Peyer's patch (tissue), 4 donors: ENCODE measurements at places on chromosomes 7 and 10.
A peak's percentile ranks its signal among the peaks of the same experiment; 100 is the strongest.

GRCh38 chr10:125146791-125147579 is 13.4 kb downstream of the CTBP2 start:
- H3K27me3 ChIP-seq, result no peaks in the 10 kb centered on the region
- H3K27ac ChIP-seq, result no peak overlapping the region
- DNase-seq, result no peak

GRCh38 chr7:98429799-98430198 is 28.9 kb upstream of the BAIAP2L1 start:
- DNase-seq, result no peak
- H3K36me3 ChIP-seq, result no peaks in the 10 kb centered on the region
- no peaks in the 10 kb centered on the region for H3K27me3 ChIP-seq
- no peak overlapping the region for H3K4me3 ChIP-seq
- H3K27ac ChIP-seq, result no peak overlapping the region
- no peaks in the 10 kb centered on the region for H3K4me1 ChIP-seq

GRCh38 chr10:89303161-89303560 is 1.3 kb downstream of the IFIT2 start:
- H3K27me3 ChIP-seq, result no peaks in the 10 kb centered on the region
- H3K4me3 ChIP-seq, result no peak overlapping the region
- DNase-seq, result no peak
- H3K27ac ChIP-seq, result peak overlapping the region; percentile 91

DNA sequence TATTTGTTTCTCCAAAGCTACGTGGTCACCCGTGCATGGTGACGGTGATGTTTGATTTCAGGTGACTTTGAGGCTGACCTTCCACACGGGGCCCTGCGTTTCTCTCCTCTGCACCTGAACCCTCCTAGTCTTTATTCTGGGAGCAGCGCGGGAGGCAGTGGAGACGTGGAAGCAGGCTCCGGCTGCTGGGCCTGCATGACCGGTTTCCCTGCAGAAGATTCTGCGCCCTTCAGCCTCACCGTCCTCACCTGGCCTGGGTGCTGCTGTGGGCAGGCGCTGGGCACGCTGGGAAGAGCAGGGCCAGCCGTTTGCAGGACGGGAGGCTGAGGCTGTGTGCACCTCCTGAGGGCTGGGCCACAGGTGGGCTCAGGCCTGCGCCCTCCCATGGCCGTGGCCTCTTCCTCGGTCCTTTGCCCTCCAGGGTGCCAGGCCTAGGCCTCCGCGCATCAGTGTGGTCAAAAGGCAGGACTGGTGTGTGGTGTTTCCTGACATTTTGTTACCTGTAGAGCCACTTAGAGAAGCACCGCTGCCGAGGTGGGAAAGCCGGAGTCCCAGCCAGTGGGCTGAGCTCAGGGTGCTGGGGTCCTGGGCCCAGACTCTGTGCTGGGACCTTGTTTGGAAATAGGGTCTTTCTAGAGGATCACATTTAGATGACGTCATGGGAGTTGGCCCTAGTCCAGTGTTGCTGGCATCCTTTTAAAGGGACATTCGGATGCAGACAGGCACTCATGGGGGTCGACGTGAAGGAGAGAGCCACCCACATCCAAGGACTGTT is 478.3 kb downstream of the DNAJB6 start:
- no peak overlapping the region for H3K27ac ChIP-seq
- no peaks in the 10 kb centered on the region for H3K36me3 ChIP-seq
- no peaks in the 10 kb centered on the region for H3K4me1 ChIP-seq

- DNase-seq, result no peak
- H3K4me3 ChIP-seq, result no peak overlapping the region
- H3K27me3 ChIP-seq, result no peaks in the 10 kb centered on the region
- no peak overlapping the region for H3K27ac ChIP-seq
Observed at GRCh38 chr10:33355274-33355673, 20.8 kb upstream of the NRP1 start.

DNA sequence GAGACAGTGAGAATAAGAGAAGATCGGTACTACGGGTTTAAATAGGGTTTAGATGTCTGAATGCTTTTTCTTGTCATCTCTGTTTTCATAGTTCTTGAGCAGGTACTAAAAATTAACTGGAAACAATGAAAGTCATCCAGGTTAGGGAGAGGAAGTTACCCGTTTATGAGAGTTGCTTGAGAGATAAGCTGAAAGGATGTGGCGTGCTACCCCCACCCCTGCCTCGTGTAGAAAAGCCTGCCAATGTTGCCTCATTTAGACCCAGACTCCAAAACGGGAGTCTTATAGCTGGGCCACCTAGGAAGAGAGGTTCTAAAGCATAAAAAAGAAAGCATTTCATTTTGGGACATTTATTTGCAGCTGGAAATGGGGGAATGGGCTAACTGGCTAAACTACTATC is 10.2 kb downstream of the AKR1C4 start:
- no peak overlapping the region for H3K27ac ChIP-seq
- H3K4me3 ChIP-seq, result no peak overlapping the region
- no peaks in the 10 kb centered on the region for H3K36me3 ChIP-seq
- H3K27me3 ChIP-seq, result no peaks in the 10 kb centered on the region
- no peak for DNase-seq
- no peaks in the 10 kb centered on the region for H3K4me1 ChIP-seq

DNA sequence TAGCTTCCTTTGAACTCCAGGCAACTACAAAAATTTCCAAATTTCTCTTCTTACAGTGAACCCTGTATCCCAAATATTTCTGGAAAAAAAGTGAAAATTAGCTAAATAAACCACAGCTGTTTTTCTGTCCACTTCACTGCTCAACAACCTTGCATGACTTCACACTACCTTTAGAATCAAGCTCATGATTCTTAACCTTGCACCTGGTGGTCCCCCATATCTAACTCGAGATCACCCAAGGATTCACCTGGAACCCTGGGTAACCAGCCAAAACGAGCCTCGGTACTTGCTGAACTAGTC is 47.5 kb downstream of the PDLIM1 start:
- no peak overlapping the region for H3K27ac ChIP-seq
- H3K4me1 ChIP-seq, result no peaks in the 10 kb centered on the region
- no peak overlapping the region for H3K4me3 ChIP-seq
- no peaks in the 10 kb centered on the region for H3K27me3 ChIP-seq

GRCh38 chr7:127320974-127321373 is 68.2 kb upstream of the GRM8 start:
- no peak for DNase-seq
- H3K4me1 ChIP-seq, result no peaks in the 10 kb centered on the region
- no peaks in the 10 kb centered on the region for H3K27me3 ChIP-seq
- H3K36me3 ChIP-seq, result no peaks in the 10 kb centered on the region

DNA sequence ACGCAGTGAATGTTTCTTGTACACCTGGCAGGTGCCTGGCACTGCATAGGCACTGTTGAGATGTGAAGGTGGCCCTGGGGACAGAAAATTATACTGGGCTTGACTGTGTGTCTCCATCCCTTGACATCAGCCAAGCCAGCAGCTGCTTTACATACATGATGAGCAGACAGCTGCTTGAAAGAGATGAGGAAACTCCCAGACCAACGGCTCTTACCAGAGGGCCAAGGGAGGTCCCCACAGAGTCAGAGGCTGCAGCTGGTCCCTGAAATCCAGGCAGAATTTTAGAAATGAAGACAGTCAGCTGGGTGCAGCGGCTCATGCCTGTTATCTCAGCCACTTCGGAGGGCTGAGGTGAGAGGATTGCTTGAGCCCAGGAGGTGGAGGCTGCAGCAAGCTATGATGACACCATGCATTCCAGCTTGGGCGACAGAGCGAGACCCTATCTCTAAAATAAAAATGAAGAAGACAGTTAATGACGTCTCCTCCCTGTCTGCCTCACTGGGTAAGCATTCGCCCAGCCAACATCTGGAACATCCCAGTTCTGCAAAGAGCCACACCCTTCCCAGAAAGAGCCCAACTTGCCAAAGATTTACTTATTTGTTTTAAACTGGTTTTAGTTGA is 17.6 kb downstream of the LIMK1 start:
- H3K4me3 ChIP-seq, result no peak overlapping the region
- H3K27ac ChIP-seq, result no peak overlapping the region
- no peaks in the 10 kb centered on the region for H3K36me3 ChIP-seq
- DNase-seq, result peak; percentile 70

DNA sequence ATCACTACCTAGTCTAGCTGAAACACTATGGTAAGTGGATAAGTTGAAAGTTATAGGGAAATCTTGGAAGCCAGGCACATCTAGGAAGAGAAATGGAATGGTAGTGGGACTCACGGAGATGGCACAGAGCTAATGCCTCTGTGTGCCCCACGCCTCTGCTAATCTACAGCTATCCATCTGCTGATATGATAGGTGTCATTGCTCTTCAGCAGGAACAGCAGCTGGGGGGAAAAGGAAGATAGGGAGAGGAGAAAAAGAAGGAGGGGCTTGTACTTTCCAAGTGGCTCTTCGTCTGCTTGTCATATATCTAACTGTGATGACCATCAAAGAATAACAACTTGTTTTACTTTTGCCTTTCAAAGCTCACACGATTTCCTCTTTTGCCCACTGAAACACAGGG is 1199.1 kb upstream of the SORCS1 start:
- H3K4me3 ChIP-seq, result no peak overlapping the region
- no peak overlapping the region for H3K27ac ChIP-seq
- DNase-seq, result no peak

DNA sequence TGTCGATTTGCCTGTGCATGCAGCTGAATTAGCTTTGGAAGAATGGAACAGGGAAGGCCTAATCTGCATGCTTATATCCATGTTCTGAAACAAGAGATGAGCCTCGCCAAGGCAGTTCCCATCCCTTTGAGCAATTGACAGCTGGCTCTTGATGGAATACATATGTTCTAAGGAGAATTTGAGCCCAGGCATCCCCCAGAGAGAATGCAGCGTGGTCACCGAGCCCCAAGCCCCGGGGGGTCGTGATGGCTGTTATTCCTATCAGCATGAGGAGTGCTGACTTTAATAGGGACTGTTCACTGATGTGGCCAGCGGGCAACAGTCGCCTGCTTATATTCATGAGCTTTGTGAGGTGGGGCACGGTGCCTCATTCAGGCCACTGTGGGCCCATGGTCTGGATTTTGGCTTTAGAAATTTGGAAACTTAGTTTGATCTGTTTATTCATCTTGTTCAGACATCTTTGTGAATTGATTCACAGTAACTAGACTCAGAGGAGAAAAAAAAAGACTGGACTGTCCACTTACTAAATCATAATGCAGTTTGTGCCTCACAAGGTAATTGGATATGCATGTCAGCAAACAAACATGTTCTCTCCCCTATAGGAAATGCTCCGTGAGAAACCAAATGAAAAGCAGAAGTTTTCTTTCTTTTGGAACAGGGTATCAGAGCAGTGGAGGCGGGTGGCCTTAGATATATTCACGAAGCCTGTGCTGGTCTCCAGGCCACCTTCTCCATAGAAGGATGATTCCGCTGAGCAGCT is 204.9 kb downstream of the CCDC3 start:
- DNase-seq, result no peak
- H3K27ac ChIP-seq, result no peak overlapping the region
- H3K4me3 ChIP-seq, result no peak overlapping the region
- H3K36me3 ChIP-seq, result no peaks in the 10 kb centered on the region

DNA sequence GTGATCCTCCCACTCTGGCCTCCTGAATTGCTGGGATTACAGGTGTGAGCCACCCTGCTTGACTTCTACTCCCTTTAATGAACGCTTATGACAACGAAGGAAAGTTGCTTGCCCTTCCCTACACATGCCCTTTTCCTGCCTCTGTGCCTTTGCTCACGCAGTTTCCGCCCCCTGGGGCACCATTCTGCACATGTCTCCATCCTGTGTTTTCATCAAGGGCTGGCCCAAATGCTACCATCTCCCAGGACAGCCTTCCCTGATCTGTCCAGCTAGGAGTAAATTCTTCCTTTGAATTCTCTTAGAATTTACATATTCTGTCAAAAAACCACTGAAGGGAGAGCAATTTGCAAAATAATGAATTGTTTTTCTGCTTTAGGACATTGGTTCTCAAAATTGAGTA is 50.0 kb upstream of the KMT2C start:
- no peaks in the 10 kb centered on the region for H3K36me3 ChIP-seq
- H3K27me3 ChIP-seq, result no peaks in the 10 kb centered on the region
- no peaks in the 10 kb centered on the region for H3K4me1 ChIP-seq
- no peak overlapping the region for H3K4me3 ChIP-seq

GRCh38 chr10:6409971-6410643 is 170.0 kb downstream of the PRKCQ start:
- no peaks in the 10 kb centered on the region for H3K36me3 ChIP-seq
- no peaks in the 10 kb centered on the region for H3K27me3 ChIP-seq
- H3K4me1 ChIP-seq, result no peaks in the 10 kb centered on the region
- no peak overlapping the region for H3K4me3 ChIP-seq
- H3K27ac ChIP-seq, result peak overlapping the region; percentile 51

DNA sequence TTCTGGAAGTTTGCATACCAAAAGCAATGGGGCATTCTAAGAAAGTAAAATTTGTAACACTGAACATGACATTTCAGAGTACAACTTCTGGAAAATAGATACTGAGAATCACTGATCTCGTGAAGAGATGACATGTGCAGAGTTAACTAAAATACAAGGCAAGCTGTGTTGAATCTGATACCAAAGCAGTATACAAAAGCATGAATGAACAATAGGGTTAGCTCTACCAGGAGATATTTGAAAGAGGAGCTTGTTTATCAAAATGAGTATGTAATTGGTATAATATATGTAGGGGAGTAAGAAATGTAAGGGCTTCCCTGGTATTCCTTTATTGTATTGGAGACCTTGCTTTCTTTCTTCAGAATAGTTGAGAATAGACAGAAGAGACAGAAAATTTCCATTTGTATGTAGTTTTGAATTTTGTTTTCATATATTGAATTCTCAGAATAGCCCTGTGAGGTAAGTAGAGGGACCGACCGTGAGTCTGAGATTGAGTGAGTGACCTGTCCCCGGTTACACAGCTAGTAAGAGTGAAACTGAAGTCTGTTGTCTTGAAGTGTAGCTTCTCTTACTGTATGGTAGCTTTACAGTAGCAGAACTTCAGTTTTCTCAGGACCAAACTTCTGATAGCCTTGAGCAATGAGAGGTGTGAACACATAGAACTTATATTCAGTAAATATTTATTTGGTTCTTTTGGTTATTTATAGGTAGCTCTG is 5.0 kb downstream of the HBP1 start:
- no peaks in the 10 kb centered on the region for H3K36me3 ChIP-seq
- H3K27me3 ChIP-seq, result no peaks in the 10 kb centered on the region
- no peak overlapping the region for H3K27ac ChIP-seq
- no peaks in the 10 kb centered on the region for H3K4me1 ChIP-seq
- no peak for DNase-seq

- no peaks in the 10 kb centered on the region for H3K4me1 ChIP-seq
- no peak overlapping the region for H3K4me3 ChIP-seq
- DNase-seq, result no peak
- H3K36me3 ChIP-seq, result no peaks in the 10 kb centered on the region
Observed at GRCh38 chr7:17758008-17758407, 182.3 kb downstream of the SNX13 start.

- H3K4me1 ChIP-seq, result no peaks in the 10 kb centered on the region
- H3K27me3 ChIP-seq, result no peaks in the 10 kb centered on the region
- no peak for DNase-seq
- H3K36me3 ChIP-seq, result no peaks in the 10 kb centered on the region
- H3K27ac ChIP-seq, result no peak overlapping the region
- H3K4me3 ChIP-seq, result no peak overlapping the region
Observed at GRCh38 chr10:108348215-108348614, 1183.7 kb upstream of the SORCS1 start.

- DNase-seq, result no peak
- no peaks in the 10 kb centered on the region for H3K4me1 ChIP-seq
- no peaks in the 10 kb centered on the region for H3K27me3 ChIP-seq
- H3K4me3 ChIP-seq, result no peak overlapping the region
- no peak overlapping the region for H3K27ac ChIP-seq
- H3K36me3 ChIP-seq, result no peaks in the 10 kb centered on the region
Observed at GRCh38 chr10:48900371-48900801, 39.3 kb downstream of the LRRC18 start.

- H3K27me3 ChIP-seq, result no peaks in the 10 kb centered on the region
- H3K36me3 ChIP-seq, result no peaks in the 10 kb centered on the region
- H3K27ac ChIP-seq, result no peak overlapping the region
- H3K4me3 ChIP-seq, result no peak overlapping the region
- H3K4me1 ChIP-seq, result no peaks in the 10 kb centered on the region
Observed at GRCh38 chr7:104130726-104131125, 77.1 kb downstream of the ORC5 start.

- no peak overlapping the region for H3K4me3 ChIP-seq
- H3K36me3 ChIP-seq, result no peaks in the 10 kb centered on the region
Observed at GRCh38 chr7:114784746-114785145, 137.1 kb upstream of the MDFIC start.
